Activated naive CD4-positive, alpha-beta T cell treated with anti-CD3 and anti-CD28 coated beads, Interleukin-2, amount 50 U/mL, for 16 hours (primary cell): ENCODE measurements at places on chromosomes 5 and 9.

DNA sequence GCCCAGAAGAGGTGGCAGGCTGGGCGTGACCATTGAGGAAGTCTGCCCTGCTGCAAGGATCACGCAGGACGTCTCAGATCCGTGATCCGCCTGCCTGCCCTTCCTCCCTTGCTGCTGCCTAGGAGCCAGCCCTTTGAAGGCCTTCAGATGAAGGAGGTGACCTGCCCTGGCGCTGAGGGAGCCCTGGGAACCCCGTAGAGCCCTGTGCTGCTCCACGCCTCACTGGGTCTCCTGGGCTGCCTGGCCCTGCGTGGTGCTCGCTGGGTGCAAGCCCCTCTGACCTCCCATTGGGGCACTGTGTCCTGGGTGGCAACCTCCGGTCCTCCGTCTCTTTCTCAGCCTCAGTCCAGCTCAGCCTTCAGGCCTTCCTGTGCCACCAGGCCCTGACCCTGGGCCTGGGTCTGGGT is 295.3 kb upstream of the IRX4 start:
- no peak for DNase-seq

DNA sequence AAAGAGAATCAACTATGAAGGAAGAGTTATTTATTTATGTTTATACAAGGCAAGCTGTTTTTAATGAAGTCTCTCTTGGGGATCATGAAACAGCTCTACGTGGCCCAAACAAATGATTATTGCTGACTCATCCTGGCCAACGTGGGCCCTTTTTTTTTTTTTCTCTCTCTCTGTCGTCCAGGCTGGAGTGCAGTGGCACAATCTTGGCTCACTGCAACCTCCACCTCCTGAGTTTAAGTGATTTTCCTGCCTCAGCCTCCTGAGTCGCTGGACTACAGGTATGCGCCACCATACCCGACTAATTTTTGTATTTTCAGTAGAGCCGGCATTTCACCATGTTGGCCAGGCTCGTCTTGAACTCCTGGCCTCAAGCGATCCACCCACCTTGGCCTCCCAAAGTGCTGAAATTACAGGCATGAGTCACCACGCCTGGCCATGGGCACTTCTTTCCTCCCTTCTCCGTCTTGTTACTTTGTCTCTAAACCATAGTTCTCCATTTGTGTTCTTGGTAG is 98.3 kb downstream of the BASP1 start:
- no peak for DNase-seq

DNA sequence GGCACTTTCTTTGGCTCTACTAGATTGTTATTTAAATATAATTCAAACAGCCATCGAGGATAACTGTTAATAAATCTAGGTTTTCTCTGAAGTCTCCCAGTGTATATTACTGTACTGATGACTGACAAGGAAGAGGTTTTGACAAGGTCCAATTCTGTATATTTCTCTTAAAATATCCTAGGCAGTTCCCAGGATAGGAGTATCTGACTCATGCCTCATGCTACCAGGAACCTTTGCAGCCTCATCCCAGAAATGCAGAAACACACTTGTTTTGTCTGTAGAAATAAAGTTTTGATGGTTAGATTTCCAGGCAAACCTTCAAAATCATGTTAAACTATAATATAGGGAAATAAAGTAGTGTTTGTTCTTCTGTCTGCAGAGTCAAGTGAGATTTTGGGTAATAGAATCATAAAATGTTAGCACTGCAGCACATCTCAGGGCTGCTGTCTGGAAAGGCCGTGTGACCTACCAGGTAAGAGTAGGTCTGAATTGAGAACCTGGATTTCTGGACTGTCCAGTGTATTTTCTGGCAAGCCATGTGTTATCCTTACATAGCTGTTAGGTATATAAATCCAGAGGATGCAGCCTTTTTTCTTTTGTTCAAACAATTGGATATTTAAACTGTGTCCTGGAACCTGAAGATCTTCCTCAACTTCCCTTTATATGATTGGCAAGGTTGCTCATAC is 8.3 kb downstream of the UBE2D2 start:
- DNase-seq = no peak

- DNase-seq = peak; percentile 37
These were observed 11.9 kb downstream of the GRIN1 start for GRCh38 chr9:137150617-137151457.

DNA sequence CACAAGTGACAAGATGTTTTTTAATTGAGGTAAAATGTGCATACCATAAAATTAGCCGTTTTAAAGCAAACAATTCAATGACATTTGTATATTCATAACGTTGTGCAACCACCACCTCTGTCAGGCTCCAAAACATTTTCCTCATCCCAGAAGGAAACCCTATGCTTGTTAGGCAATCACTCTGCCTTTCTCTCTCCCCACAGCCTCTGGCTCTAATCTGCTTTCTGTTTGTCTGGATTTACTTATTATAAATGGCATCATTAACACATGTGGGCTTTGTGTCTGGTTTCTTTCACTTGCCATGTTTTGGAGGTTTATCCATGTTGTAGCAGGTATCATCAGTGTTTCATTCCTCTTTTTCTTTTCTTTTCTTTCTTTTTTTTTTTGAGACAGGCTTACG is 1.4 kb upstream of the N4BP3 start:
- DNase-seq = no peak

DNA sequence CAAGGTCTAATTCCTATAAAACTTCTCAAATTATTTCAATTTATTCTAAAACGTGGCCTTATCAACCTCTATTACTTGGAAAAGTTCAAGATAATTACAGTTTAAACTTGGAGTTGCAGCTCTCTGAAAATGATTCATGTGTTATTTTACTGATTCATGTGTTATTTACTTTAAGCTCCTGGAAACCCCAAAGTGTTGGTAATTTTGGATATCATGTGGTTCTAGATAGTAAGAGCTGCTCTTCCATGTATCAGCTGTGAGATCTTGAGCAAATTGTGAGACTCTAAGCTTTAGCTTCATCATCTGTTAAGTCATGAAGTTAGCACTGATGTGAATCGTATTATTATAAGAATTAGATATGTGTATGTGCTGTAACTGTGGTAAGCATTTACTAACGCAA is 749.2 kb downstream of the TLE4 start:
- DNase-seq = no peak

- no peak for DNase-seq
These were observed 314.0 kb upstream of the SMARCA2 start for GRCh38 chr9:1701113-1701512.

DNA sequence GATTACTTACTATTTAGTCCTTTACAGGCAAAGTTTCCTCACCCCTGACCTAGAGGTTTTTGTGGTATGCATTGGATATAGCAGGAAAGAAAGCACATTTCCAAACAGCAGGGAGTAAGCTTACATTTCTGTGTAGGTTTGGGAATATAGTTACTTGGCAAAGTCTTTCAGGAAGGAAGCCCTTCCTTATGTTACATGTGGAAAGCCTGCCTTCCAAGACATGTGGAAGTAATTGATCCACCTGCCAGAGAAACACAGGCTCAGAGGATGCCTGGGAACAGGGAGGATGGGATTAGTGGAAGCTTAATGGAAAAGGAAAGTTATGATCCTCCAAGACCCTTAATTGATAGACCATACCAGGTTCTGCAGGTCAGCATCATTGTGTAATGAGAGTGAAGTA is 87.3 kb upstream of the PPP1R2B start:
- DNase-seq = no peak

GRCh38 chr5:59559323-59559722 is 334.2 kb downstream of the PDE4D start:
- no peak for DNase-seq

GRCh38 chr5:124199893-124200292 is 546.5 kb downstream of the ZNF608 start:
- DNase-seq = no peak

DNA sequence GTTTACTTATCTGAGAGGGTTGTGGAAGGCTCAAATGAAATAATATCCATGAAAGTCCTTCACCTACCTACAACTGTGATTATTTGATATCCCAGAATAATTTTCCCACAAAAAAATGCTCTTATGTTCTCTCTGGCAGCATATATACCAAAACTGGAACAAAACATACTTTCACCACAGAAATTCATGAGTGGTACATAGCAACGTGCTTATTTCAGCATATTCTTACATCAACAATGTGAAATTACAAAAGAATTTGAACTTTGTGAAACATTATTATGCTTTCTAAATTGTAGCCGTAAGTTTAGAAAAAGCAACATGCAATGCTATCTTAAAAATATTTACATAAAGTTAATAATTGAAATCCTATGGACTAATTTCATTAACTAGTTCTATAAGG is 137.1 kb downstream of the GABRB2 start:
- no peak for DNase-seq

DNA sequence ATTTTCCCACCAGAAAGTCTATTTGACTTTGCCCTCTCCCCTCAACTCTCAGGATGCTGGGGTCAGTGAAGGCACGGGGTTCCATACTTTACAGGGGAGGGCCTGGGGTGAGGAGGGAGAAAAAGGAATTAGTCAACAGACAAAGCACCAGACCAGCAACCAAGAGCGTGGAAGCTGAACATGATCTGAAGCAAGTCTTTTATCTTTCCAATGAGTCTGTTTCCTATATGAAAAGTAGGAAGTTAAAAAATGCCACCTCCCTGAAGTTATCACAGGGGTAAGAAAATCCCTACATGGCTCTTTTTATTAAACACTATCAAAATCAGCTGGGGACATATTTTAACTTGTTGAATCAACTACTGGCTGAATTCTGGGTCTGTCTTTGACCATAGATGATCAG is 337.0 kb downstream of the TRPM3 start:
- DNase-seq = no peak

DNA sequence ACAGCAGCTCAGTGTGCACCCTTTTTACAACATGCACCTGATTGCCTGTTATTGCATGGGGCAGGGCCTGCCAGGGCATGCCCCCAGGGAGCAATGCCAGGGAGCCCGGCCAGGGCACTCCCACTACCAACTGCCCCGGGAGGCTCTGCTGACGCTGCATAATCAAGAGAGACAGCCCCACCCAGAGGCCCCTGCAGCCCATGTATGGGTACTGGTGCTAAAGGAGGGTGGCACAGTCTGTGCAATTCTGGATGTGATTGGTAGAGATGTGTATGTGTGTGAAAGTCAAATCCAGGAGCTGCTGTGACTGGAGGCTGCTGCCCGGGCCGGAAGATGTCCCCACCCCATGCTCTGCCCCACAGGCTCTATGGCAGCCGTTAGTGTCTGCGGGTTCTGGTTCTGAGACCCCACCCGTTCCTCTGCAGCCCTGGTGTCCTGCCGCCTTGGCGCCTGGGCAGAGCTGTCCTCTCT is 3.9 kb upstream of the NEURL1B start:
- no peak for DNase-seq

- DNase-seq = no peak
These were observed 639.4 kb downstream of the SEMA5A start for GRCh38 chr5:8906303-8906967.

- no peak for DNase-seq
These were observed 257.1 kb downstream of the FBXL7 start for GRCh38 chr5:15757103-15757502.

DNA sequence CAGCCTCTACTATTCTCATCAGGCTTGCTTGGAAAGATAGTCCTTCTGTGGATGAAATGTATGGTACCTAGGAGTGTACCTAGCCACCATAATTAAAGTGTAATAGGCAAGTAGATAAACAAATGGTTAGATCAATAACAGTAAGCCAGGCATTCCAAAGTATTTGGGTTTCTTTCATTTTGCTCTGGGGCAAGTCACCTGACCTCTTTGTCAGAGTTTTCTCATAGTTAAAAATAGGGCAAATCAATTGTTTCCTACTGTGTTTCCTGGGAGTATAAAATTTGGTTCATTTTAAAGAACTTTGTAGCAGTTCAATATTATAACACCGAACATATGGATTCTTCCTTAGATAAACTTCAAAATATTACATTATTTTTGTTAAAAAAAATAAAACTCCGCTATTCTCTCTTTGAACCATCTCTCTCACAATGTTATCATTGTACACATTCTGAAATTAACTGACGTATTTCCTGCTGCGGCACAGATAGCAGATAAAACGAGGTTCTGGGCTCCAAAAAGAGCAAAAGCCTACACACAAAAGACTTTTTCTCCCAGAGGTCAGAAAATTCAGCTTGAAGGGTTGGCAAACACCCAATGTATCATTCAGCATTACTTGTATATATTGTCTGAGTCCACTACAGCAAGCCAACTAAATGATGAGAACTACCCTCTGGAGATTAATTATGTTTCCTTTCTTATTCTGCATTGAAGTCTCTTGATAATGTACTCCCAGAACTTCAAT is 267.9 kb downstream of the COX7C start:
- DNase-seq = no peak

GRCh38 chr9:133605856-133606707 is 3.1 kb downstream of the FAM163B start:
- no peak for DNase-seq

GRCh38 chr9:117555964-117556629 is 141.2 kb upstream of the ASTN2 start:
- peak; percentile 14 for DNase-seq

- no peak for DNase-seq
These were observed 75.3 kb upstream of the TBCA start for GRCh38 chr5:77851176-77852067.

- DNase-seq = no peak
These were observed 226.2 kb downstream of the EPB41L4A start for GRCh38 chr5:112192866-112193265.

DNA sequence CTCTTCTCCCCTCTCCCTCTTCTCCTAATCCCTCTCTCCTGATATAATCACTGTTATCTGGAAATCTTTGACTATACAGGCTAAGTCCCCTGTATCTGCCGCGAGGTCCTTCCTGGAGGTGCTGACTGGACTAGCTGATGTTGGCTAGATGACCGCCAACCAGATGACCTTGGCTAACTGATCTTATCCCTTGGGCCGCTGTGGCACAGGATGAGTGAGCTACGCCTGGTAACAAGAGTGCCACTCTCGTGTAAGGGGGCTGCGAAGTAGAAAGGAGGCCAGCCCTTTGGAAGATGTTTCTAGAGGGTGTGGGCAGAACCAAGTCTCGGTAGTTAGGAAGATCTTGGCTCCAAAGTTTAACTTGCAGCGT is 345 bp upstream of the PRRC1 start:
- DNase-seq = no peak

DNA sequence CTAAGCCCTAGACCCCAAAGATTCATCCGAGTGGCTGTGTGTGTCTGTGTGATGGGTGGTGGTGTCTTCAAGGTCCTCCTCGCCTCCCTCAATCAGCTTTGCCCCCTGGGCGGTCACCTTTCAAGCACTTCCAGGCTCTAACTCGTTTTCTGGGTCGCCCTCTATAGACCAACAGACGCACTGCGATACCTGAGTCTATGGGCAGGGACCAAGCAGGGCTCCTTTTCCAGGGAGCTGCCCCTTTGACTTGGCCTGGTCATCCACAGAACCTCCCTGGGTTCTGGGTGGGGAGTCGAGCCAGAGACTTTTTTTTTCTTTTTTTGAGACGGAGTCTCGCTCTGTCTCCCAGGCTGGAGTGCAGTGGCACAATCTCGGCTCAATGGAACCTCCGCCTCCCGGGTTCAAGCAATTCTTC is 1.1 kb downstream of the SLC27A4 start:
- DNase-seq = peak; percentile 70
